ENCODE measurements at places on chromosomes 12 and 14.

GRCh38 chr12:117688446-117688845 is 280.3 kb downstream of the KSR2 start:
- no peak for DNase-seq

GRCh38 chr14:21162081-21162480 is 6.2 kb upstream of the OR5AU1 start:
- DNase-seq, result no peak

DNA sequence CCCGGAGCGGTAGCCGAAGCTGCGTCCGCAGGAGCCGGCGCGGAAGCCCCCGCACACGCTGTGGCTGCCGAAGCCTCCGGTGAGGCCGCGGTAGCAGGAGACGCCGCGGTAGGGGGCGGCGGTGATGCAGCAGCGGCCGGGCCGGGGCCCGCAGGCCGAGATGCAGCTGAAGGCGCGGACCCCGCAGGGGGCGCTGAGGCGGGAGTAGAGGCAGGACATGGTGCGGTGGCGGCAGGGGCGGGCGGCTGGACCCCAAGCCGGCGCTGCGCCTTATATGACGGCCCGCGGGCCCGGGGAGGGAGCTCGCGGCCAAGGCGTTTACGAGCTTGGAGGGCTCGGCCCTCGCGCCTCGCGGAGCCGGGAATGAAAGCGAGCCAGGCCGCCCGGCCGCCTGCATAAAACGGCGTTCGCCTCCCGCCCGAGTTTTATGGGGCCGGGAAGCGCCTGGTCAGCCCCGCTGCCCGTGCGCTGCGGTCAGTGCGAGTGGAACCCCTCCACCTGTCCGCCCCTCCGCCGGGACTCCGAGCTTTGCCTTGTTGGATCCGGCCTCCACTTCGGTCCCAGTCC is 16.0 kb upstream of the KRT86 start:
- no peak for DNase-seq

DNA sequence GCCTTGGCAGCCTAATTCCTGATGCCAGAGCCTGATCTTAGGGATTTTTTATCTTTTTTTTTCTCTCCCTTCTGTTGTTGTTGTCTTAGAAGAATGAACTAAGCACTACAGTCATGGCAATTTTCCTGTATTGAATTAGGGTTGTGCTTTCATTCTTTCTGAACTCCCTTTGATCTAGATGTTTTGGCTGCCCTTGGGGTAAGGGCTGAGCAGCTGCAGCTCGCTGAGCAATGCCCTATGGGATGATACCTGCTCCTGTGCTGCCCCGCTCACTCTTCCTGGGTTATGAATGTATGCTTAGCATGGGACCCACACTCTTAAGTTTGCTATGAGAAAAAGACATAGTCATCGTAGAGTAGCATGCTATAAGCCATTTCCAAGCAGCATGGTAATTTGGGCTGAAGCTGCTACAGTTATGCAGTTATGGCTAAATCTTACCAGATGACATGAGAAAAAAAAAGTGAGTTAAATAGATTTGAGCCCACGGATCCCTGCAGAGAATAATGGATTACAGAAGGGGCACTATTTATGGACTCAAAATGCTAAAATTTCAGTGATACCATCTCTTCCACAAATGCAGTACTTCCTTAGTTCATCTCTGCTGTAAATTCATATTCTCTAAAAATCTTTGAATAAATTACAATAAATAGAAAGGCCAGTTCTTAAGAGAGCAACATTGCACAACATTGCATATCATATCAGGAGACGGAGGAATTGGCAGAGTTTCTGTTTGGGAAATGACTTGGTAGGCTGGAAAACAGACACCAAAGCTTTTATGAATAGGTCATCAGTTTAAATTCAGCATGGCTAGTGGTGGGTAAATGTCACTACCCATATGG is 79.2 kb upstream of the PTHLH start:
- no peak for DNase-seq

GRCh38 chr14:71187633-71188356 is 280.5 kb downstream of the PCNX1 start:
- DNase-seq, result no peak

- DNase-seq, result no peak
These were observed 274.2 kb downstream of the TTC6 start for GRCh38 chr14:37869633-37870032.

DNA sequence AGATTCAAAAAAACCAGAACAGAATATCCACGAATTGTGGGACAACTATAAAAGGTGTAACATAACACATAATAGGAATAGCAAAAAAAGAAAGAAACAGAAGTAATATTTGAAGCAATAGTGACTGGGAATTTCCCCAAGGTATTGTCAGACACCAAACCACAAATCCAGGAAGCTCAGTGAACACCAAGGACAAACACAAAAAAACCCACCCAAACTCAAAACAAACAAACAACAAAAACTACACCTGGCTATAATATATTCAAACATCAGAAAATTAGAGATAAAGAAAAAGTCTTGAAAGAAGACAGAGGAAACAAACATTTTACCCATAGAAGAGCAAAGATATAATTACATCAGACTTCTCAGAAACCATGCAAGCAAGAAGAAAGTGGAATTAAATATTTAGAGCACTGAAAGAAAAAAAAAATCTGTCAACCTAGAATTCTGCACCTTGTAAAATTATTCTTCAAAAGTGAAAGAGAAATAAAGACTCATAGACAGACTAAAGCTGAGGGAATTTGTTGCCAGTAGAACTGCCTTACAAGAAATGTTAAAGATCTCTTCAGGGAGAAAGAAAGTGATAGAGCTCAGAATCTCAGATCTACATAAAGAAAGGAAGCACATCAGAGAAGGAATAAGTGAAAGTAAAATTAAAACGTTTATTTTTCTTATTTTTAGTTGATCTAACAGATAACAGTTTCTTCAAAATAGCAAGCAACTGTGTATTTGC is 12.1 kb upstream of the HMGA2 start:
- no peak for DNase-seq

DNA sequence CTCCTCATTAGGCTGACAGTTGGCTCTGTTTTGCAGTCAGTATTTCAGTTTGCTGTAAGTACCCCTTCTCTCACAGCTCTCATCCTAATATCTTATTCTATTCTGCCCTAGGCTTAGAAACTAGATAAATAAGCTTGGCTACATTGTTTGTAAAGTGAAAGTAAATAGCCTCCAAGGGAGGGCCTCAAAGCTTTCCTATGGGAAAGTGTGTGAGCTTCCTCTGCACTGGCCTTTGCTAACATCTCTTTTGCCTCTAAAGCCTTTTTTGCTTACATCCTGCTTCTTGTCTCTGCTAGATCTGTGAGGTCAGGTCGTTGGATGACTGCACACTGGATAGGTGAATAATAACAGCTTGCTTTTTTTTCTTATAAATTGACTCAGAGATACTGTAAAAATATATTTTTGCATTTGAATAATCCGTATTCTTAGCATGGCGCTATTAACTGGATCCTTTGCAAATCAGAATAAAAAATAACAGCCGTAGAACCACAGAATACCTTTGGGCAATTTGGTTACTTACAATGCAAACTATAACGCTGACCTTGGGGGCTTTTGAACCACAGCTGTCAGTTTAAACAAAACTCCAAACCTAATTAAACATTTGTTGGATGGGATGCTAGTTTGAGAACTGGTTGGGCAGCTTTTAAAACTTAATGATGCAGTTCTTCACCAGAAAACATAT is 55.1 kb downstream of the TTC6 start:
- no peak for DNase-seq

GRCh38 chr14:40463886-40464285 is 1031.7 kb upstream of the FBXO33 start:
- DNase-seq, result no peak

DNA sequence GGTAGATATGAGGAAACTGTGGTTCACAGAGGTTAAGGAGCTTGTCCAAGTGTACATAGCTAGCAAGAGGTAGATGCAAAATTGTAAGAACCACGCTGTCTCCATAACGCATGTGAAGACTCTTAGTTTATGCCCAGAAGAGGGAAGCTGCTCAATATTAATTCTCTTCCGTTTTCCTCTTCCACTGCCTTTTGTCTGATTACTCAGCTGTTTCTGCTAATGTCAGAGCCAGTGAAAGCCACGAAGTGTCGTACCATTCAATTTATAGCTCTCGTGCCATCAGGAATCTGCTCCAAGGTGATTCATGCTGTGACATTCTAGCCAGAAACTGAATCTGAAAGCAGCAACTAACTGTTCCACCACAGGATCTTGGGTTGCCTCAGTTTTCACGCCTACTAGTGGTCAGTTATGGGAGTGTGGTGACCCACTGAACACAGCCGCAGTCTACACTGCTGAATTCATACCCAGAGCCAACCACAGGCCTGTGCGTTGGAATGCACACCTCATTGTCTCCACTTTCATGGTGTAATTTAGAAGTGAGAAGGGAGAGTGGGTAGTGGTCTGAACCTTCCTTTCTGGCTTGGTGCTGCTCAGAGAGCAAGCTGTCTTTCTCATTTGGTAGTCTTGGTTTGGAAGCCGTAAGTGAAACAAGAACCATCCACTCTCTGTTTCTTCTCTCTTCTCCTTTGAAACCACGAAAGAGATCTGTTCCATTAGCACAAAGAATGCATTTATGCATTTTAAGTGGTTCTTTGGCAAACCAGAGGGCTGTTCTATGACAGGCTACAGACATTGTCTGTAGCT is 74.2 kb upstream of the NAP1L1 start:
- DNase-seq, result peak; percentile 81

GRCh38 chr12:121144416-121144914 is 11.8 kb downstream of the P2RX7 start:
- DNase-seq, result no peak

- no peak for DNase-seq
These were observed 96.2 kb downstream of the FAR2 start for GRCh38 chr12:29245246-29245645.

DNA sequence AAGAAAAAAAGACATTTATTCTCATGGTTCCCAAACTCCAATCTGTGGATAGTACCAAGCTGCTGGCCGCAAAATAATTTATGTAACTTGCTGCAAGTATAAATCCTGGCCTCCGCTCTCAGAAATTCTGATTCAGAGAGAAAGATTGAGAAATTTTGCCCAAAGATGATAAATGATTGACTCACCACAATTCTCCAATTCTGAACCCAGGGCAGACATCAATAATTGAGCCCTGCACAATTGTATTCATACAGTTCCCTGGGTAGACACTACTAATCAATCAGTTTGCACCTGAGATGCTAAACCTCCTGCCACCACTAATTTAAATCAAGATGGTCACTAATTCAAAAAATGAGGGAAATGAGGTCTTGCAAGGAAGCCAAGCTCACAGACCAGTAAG is 38.2 kb downstream of the TRPV4 start:
- no peak for DNase-seq

DNA sequence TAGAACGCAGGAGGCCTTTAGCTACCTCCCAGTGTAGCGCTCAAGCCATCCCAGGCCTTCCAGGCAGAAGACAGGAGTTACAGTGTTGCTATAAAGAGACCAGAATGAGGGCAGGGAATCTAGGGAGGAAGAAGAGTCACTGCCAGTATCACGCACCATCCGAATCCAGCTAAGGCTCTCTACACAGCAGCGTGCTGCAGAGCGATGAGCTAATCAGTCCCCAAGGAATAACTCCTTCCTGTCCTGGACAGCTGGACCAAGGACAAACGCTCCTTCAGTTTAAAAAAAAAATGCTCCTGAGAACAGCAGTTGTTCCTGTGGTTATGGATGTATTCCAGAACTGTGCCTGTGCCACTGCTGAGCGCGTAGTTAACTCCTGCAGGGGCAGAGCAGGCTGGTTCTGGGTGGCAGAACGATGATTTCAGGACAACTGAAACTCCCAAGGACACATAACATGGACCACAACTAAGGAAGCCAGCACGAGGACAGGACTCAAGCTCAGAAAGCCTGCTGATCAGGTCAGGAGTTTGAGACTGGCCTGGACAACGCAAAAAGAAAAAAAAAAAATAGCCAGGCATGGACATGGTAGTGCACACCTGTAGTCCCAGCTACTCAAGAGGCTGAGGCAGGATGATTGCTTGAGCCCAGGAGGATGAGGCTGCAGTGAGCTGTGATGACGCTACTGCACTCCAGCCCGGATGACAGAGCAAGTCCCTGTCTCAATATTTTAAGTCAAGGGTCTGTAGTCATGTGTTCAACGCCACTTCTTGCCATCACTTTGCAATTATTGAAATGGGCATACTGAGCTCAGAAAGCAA is 2.6 kb downstream of the IFFO1 start:
- DNase-seq, result no peak

DNA sequence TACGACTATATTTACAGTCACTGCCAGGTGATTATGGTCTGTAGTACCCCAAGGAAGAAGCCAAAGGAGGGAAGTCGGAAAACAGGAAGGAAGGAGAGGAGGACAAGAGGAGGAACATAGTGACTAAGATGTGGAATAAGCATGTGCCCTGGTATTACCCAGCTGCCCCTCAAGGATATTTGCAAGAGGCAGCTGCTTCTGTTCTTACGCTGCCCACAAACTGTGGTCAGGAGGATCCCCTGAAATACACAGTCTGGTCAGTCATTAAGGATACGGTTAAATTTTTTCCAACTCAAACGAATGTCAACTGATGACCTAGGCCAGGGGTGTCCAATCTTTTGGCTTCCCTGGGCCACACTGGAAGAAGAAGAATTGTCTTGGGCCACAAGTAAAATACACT is 126.5 kb downstream of the CMAS start:
- no peak for DNase-seq

GRCh38 chr12:68887641-68888040 is 45.3 kb downstream of the CPM start:
- no peak for DNase-seq

Measured in stimulated activated naive CD8-positive, alpha-beta T cell treated with anti-CD3 and anti-CD28 coated beads, Interleukin-15, Interleukin-2, amounts not matched to agents 100 U/mL and 50 U/mL, for 24 hours (primary cell).